Stimulated activated CD8-positive, alpha-beta memory T cell treated with anti-CD3 and anti-CD28 coated beads, Interleukin-15, amount 100 ng/mL, for 4 hours (primary cell): ENCODE measurements at places on chromosomes 4 and X.

DNA sequence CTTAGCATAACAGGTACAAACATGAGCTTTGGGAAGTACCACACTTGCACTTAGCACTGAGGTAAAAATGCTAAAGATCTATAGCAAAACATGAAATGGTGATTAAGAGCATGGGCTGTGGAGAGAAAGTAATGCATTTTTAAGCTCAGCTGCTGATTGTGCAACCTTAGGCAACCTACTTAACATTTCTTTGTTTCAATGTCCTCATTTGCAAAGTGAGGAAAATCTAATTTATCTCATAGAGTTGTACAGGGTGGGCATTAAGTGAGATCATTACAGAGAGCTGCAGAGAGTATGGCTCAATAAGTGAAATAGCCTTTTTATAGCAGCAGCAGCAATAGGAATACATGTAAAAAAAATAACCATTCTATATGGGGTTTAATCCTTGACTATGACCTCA, 87.0 kb downstream of the PAK3 start:
- no peak for DNase-seq

DNA sequence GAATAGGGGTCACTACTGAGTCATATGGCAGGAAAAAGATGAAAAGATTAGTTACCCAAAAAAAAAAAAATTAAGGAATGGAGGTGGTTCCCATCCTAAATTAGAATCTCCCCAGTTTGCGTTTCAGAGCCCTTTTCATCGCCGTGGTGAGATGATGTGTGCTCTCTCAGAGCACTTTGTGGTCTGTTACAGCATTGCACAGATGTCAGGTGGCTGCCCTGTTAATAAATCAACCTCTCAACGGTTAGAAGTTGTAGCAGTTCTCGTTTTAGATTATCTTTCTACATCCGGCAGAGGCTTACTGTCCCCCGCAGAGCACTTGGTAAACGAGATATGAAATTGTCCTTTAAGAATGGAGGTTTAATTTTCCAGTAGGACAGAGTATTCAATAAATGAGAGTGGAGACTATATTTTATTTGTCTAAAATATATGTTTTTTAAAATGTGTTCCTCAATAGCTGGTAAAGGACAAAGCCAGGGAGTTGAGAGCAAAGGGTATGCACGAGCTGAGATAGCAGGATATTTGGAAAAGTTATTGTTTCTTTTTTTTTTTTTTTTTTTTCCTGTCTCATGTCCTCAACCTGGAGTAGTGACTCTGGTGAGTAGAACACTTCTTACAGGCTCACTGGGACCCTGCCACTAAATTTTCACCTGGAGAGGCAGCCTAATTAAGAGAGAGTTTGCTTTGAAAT, 26.9 kb downstream of the AFF1 start:
- DNase-seq, result no peak

DNA sequence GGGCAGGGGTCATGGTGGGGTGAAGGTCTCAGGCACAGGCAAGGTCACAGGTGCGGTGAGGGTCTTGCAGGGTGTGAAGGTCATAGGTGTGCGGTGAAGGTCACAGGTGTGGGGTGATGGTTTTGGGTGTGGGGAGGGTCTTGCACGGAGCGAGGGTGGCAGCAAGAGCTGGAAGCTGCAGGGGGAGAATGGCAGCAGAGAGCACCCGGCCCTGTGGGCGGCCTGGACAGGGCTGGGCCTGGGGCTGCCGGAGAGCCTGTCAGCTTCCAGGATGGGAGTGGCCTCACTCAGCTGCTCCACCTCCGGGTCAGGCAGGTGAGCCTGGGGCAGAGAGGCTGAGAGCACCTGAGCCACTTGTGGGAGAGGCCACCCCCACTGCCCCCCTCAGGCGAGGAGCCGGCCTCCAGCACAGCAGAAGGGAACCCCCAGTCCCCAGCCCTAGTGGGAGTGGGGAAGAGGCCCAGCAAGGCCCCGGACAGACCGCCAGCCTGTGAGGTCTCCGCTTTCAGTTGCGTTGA, 1.5 kb downstream of the MSANTD1 start:
- no peak for DNase-seq

DNA sequence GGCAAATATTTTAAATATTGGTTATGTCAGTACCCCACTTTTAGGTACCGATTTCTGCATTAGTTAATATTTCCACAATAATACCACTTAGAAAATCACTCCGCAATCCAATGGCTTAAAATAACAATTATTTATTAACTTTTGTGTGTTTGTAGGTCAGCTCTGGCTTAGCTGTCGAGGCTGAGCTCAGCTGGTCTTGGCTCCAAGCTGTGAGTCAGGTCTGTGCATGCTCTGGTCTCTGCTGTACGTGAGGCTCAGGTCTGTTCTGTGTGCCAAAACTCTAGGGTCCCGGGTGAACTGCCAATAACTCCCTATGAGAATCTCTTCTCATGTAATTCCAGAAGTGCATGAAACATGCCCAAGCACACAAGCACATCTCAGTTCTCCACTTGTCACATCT, 245.8 kb upstream of the GK2 start:
- DNase-seq, result no peak

GRCh38 chr4:55218041-55218440, 92.6 kb upstream of the KDR start:
- no peak for DNase-seq
